ENCODE measurements at places on chromosomes 11 and 22.
A peak's percentile ranks its signal among the peaks of the same experiment; 100 is the strongest.

DNA sequence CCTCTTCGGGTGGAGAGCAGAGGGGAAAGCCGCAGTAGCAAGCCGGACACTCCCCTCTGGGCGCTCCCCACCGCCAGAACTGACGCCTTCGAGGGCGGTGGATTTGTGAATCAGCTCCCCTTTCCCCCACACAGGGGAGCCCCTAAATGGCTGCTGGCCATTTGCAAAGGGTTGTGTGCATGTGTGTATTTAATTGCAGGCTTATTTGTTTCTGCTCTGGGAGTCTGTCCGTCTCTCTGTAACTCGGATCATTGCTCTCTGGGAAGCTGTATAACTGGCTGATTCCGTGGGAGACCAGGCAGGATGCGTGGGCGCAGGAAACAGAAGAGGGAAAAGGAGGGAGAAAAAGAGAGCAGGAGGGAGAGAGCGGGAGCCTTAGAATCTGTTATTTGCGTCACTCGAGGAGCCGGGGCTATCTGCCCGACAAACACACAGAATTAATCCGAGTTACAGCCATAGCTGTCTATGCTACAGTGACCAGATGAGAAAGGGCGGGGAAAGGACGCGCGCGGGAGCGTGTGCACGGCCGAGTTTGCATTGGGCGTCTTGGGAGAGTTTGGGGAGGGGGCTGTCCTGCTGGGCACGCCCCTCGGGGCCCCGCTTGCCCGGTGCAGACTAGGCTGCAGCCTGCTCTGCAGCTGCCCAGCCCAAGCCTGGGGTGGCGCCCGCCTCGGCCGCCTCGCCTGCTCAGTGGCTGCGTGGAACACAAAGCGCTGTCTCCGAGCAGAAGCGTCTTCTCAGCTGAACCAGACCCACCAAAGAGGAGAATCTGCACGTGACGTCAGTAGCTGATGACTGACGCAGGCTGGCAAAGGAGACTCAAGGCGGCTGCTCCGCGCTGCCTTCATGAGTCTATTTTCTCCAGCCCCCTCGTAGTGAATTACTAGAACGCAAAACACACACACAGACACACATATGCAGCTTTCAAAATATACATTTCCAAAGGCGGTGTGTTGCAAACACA, 105.3 kb upstream of the HSD17B12 start:
- DNase-seq = no peak

DNA sequence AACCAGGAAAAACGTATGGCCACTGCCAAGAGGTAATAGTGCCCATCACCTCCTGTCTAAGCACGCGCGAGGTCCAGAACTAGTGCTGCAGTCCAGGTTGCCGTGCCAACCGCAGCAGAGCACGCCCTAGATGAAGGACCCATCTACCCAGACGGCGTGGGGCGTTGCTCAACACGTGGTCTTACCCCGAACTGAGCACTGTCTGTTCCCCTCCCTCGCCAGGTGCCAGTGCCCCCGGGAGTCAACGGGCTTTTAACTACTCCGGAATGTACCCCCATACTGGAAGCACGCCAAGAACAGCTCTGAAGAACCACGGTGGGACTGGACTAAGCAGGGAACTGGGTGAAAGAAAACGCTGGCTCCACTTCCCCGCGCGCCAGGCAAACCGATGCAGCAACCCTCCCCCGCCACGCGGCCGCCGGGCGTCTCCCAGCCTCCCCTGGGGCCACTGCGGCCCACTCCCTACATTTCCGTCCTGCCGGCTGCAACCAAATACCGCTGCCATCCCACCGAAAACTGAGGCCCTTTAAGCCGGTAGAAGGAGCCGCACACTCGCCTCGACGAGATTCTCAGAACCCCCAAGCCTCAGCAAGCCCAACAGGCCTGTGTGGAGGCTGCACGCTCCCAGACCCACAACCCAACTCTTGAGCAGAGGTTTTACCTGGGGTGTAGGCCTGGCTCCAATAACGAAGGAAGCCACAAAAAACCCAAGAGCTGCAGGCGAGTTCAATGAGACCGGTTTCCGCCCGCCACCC, at the start of gene HSPA8:
Gene HSPA8 (minus strand): TSS at position 734 of the 755 bp plus-strand sequence. CDS start 812 bp downstream, outside the sequence.
- peak; percentile 72 for DNase-seq

DNA sequence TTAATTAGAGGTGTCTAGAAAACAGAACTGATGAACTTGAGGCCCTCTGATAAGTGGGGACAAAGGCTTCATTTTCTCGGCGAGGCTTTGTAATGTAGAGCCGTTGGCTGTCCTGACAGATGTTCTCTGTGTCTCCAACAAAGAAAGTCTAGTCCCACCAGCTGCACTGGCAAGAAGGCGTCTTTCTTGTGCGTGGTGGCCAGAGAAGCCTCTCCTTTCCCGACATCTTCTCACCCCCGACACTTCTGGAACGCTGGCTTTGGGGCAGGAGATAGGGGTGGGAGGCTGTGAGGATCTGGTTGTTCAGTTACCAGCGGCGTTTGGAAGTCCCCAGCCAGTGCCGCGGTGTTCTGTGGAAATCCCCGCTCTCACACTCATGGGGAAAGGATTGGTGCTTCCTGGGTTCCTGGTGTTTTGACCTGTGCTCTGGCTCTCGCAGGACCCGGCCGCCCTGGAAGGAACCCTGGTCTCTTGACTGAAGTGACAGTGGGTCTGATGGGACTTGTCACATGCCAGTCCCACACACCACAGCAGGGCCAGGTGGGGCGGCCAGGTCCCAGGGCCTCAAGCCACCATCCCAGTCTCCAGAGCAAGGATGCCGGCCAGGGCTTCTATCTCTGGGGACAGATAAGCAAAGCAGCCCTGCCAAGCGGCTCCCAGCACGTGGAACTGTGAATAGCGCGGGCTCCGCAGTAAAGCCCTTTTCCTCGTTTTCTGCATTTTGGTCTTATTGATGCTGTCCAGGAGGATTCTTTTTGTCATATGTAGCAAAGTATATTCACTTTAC, 23.2 kb downstream of the FADS2 start:
- no peak for DNase-seq

- no peak for DNase-seq
Observed at GRCh38 chr11:130937051-130937450, 20.8 kb upstream of the SNX19 start.

DNA sequence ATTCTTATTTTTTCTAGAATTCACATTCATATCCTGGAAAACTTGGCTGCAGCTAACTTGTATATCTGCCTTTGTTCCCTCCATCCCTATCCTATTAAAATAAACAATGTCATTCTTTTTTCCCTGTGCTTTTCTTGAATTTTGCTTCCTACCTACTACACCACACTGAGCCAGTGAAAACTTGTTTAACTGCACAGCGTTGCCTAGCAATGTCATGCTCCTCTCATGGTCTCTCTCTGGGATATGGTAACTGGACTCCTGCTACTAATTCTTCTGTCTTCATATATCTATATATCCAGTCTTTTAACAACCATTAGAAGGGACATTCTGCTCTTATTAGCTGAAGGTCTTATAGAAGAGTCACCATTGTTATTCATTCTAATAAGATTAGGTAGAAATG, 434.4 kb downstream of the METTL15 start:
- no peak for DNase-seq

DNA sequence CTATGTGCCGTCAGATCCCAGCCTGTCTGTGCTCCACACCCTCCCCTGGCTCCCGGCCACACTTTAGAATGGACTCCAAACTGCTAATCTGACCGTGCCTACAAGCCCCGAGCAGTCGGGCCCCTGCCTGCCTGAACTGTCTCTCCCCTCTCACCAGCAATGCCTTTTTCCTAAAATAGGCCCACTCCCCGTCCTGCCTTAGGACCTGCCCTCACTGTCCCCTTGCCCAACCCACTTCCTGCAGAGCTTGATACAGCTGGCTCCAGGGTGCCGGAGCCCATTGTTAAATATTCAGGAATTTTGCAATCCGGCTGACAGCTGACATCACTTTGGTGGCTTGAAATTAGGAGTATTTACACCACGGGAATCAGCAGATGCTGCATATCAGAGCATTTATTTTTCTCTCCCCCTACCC, 21.4 kb downstream of the MN1 start:
- DNase-seq = no peak

DNA sequence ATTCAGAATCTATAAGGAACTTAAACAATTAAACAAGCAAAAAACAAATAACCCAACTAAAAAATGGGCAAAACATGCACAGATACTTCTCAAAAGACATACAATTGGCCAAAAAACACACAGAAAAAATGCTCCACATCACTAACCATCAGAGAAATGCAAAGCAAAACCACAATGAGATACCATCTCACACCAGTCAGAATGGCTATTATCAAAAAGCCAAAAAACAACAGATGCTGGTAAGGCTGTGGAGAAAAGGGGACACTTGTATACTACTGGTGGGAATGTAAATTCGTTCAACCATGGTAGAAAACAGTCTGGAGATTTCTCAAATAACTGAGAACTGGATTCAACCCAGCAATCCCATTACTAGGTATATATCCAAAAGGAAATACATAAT, 24.8 kb downstream of the ENTHD1 start:
- no peak for DNase-seq

GRCh38 chr11:17405232-17406005, 17.0 kb upstream of the KCNJ11 start:
- no peak for DNase-seq
